Jurkat, Clone E6-1 (cell line): ENCODE measurements at places on chromosomes 2 and 18.

DNA sequence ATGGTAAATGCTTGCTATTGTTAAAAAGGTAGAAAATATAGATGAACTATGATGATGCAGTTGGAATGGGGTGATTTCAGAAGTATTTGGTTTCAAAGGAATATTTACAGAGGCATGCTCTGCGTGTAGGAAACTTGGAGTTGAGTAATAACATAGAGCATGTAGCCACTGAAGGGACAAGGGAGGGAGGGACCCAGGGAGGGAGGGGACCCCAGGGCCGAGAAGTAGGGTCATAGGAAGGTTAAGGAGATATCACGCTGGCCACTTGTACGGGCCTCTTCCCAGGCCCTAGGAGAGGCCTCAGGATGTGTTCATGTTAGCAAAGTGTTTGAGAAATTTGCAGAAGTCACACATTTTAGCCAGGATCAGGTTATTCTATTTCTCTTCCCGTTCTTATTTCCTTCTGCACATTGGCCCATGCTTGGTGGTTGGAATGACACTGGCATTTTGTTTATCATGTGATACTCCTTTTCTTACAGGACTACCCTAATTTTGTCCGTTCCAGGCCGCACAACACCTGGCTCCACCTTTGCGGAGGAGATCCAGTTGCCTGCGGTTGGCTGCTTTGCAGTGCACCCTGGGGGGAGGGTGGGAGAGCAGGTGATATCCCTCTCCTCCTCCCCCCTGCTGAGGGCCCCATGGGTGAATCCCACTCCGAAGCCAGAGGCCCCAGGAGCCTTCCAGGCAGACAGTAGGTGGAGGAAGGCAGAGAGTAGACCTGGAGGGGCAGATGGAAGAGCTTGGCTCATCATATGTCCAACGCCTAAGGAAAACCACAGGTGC lies 16.9 kb upstream of the ACKR3 start:
- no peak for DNase-seq

DNA sequence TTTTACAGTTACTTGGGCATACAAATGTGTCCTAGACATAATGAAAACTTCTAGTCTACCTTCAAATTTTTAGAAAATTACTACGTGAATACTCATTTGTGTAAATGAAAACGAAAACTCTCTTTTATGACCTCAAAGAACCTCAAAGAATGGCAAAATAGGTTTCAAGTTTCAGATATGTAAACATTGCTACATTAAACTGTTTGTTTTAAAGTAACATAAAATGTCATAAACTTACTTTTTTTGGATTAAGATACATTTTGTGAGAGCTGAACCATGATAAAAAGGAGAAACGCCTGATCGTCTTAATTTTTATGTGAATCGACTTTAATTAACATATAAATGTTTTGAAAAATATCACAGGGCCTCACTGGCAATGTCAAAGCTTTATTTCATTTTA lies 91.4 kb downstream of the PPP1R1C start:
- no peak for DNase-seq

DNA sequence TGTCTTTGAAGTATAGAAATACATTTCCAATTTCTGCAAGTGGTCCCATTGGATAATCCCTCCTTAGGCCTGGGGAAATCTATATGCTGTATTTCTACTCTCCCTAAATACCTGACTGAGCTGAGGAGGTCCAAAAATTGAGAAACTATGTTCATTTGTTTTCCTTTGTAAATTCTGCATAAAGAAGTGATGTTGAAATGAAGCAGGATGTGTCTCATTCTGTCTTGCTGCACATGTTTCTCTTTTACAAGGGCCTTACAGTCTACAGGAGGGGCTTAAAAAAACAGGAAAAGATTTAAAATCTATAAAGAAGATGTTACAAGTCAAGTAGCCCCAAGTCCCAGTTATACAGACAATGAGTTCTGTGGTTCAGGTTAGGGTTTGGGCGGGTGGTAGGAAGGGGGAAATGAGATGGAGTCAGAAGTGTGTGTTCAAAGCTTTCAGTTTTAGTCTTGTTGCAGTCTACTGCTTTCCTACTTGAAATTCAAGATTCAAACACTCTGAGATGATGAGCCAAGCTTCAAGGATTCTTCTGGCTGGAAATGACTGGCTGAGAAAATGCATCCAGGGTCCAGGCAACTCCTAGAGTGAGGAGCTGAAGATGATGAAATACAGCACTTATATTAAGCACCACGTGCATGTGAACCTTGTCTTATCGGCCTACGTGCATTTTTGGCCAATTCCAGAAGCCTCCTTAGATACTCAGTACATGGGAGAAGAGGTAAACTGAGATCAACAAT lies 146.3 kb upstream of the CELF4 start:
- no peak for DNase-seq

GRCh38 chr2:102622646-102623045 lies 3.3 kb downstream of the SLC9A2 start:
- DNase-seq, result no peak

DNA sequence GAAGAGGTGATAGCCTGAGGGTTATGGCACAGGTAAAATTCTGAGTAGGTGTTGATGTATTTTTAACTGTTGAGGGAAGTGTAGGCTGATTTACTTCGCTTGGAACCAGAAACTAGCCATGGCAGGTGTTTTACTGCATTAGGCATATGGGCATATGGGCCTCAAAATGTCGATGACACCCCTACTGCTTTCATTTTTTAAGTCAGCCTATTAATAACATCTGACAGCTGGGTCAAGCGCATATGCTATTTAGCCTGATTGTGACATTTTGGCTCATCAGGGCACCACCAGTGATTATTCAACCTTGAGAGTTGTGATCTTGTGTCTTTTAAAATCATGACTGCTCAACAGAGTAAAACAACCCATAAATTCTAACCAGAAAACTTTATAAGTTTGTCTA lies 1396.9 kb upstream of the NXPH2 start:
- no peak for DNase-seq

- DNase-seq, result no peak
Measured at GRCh38 chr2:113104054-113104611, 23.3 kb upstream of the IL1RN start.
